ENCODE measurements at places on chromosomes 12 and 14.

DNA sequence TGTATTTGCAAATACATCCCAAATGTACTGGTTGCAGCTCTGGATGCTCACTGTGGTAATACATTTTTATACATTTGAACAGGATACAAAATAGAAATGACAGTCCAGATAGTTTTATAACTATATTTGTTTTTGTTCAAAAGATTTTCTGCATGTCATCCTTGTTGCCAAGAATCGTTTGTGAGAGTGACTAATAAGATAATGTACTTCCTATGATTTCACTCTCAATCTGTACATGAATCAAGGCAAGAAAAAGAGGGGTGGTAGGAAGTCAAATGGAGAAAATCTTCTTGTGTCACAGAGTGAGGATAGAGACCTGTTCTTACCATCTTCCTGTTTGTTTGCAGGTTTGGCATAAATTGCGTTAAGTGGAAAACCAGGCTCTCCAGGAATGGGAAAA, 13.9 kb downstream of the ARPC3 start:
- DNase-seq: no peak

- no peak for DNase-seq
These were observed 8.7 kb downstream of the DNAI7 start for GRCh38 chr12:25186038-25186787.

- DNase-seq: no peak
These were observed 122.4 kb downstream of the SLC25A47 start for GRCh38 chr14:100445436-100446088.

GRCh38 chr14:46404865-46405811, 246.4 kb downstream of the RPL10L start:
- DNase-seq: no peak

GRCh38 chr12:4307593-4308333, 13.2 kb upstream of the TIGAR start:
- no peak for DNase-seq

DNA sequence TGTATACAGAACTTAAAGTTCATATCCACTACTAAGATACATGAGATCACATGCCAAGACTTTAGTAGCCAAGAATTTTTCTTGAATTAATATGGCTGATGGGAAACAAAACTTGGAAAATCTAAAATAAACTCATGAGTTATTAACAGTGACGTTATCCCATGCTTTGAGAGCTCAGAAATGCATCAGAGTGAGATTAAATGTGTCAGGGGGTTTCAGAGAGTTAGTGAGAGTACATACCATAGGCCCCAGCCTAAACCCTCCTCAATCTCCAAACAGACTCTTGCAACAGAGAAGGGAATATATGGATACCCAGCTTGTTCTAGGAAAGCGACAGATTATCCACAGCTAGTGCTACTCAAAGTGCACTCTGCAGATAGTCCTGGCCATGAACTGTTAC, 19.3 kb downstream of the SLC35F4 start:
- no peak for DNase-seq

GRCh38 chr12:46786774-46787173, 39.0 kb downstream of the SLC38A4 start:
- no peak for DNase-seq

GRCh38 chr14:21874167-21874566, 200.5 kb upstream of the OR4E1 start:
- no peak for DNase-seq

- DNase-seq: no peak
These were observed 37.0 kb downstream of the FIGNL2 start for GRCh38 chr12:51811203-51812202.

- no peak for DNase-seq
These were observed 40.0 kb downstream of the SCN8A start for GRCh38 chr12:51630986-51631385.

DNA sequence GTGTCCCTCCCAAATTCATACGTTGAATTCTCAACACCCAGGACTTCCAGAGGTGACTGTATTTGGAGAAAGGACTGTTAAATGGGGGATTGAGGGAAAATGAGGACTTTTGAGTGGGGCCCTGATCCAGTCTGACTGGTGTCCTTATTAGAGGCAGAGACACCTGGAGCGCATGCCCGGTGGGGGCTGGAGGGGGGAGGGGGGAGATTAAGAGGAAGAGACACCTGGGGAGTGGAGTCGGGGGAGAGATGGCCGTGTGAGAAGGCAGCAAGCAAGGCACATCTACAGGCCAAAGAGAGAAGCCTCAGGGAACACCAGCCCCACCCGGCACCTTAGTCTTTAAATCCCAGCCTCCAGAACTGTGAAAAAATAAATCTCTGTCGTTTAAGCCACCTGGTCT, 209.7 kb downstream of the SLC41A2 start:
- no peak for DNase-seq

DNA sequence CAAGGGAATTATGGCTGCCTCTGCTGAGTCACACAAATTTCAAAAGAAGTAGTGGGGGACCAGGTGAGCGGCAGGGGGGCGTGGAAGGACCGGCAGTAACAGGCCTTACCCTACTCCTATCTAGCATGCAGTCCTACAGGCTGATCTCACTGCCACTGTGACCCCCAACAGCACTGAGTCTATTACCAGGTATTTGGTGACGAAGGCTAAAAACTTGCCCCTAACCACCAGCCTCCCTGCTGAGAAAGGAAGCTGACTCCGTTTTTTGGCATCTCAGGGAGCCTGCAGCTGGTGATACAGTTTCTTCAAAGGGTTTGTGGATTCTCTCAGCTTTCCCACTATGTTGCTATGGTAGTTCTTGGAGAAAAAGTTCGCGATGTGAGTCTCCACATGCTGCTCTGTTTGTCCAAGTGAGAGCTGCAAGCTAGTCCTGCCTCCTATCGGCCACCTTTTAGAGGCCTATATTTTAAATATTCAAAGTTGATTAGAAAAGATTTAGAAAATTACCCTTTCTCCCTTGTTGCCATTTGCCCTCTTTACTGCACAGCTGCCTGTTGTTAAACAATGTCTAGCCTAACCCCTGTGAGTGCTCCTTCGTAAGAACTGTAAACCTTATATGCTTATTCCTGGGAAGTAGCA, 57.1 kb upstream of the SLCO1B1 start:
- DNase-seq: no peak

- DNase-seq: no peak
These were observed 12.8 kb downstream of the BDKRB2 start for GRCh38 chr14:96217376-96217913.

DNA sequence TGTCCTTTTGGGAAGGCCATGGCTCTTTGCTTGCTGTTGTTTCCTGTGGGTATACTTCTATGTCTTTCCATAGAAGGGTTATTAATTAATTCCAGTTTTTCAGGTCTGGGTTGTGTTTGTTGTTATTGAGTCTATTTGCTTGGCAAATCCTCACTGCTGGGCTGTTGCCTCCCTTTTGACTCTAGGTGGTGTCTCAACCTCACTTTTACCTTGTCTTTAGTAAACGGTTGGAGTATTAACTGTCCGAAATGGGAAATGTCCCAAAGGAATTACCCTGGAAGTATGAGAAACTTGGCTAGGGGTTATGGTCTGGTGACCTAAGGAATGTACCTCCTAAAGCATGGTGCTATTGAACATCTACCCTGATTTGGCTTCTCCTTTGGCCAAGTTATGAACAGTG, 16.7 kb downstream of the PRH1 start:
- DNase-seq: no peak

GRCh38 chr12:52197371-52198231, 5.8 kb upstream of the KRT80 start:
- DNase-seq: no peak

DNA sequence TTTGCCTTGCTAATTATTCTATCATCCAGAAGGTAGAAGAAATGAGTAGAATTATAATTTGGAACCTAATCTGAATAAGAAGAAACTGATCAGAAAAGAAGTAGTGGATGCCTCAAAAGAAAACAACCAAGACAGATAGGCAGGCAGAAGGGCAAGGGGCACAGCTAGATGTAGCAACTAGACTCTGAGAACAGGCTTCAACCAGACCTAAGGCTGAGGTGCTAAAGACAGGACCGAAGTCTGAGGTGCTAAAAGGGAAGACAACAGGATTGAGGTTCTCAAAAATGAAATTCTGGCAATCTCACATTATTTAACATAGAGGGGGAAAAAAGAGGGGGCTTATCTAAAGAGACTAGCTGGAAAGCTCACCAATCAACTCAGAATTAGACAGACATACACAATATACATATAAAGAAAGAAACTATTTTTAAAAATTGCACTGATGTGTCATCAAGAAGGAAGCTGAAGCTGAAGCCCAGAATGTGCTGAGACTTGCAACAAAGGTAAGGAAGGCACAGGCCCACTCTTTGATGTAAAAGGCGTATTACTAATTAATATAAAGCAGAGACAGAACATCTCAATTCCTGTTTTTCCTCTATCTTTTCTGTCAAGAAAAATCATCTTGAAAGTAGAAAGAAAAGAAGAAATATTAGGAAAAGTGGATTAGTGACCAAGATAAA, 43.8 kb upstream of the CSRNP2 start:
- no peak for DNase-seq

DNA sequence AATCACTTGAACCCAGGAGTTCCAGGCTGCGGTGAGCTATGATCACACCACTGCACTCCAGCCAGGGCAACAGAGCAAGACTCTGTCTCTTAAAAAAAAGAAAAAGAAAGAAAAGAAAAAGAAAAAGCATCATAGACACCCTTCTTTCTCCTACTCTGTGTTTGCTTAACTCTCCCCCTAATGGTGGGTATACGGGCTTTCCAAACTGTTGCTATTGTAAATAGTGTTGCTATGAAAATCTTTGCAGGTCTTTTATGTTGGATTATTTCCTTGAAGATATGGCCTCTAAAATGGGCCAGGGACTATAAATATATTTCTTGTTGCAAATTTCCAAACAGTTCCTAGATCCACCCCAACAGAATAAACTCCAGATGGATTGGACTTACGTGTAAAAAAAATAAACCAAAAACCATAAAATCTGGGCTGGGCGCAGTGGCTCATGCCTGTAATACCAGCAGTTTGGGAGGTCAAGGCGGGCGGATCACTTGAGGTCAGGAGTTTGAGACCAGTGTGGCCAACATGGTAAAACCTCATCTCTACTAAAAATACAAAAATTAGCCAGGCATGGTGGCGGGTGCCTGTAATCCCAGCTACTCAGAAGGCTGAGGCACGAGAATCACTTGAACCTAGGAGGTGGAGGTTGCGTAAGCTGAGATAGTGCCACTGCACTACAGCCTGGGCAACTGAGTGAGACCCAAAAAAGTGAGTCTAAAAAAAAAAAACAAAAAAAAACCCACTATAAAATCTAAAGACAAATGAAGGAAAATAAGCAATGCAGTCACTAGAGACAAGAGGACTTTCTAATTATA, 25.9 kb downstream of the NFKBIA start:
- DNase-seq: no peak

GRCh38 chr12:122096014-122096413, 17.5 kb downstream of the MLXIP start:
- DNase-seq: no peak

- DNase-seq: peak; percentile 57
These were observed at the start of gene SLC6A15 for GRCh38 chr12:84912198-84913128. SLC6A15 (minus strand) TSS chr12:84912799; CDS start chr12:84892120, 20,679 bp downstream.

DNA sequence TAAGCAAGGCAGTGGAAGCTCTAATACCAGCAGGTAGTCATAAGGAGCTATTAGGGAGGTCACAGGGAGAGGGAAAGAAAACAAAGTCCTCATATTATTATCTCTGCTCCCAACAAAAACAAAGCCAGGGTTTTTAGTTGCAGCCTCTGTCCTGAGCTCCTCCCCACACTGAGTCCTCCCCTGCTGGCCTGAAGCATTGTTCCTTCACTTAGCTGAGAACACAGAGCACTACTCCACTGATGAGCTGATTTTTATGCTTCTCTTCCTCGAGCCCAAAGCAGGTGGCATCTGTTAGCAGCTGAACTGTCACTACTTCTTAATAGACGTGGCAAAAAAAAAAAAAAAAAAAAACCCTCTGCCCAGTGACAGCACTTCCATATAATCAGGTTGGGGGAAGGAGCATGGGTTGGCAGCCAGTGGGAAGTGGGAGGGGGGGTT, 10.5 kb upstream of the STAC3 start:
- DNase-seq: no peak

DNA sequence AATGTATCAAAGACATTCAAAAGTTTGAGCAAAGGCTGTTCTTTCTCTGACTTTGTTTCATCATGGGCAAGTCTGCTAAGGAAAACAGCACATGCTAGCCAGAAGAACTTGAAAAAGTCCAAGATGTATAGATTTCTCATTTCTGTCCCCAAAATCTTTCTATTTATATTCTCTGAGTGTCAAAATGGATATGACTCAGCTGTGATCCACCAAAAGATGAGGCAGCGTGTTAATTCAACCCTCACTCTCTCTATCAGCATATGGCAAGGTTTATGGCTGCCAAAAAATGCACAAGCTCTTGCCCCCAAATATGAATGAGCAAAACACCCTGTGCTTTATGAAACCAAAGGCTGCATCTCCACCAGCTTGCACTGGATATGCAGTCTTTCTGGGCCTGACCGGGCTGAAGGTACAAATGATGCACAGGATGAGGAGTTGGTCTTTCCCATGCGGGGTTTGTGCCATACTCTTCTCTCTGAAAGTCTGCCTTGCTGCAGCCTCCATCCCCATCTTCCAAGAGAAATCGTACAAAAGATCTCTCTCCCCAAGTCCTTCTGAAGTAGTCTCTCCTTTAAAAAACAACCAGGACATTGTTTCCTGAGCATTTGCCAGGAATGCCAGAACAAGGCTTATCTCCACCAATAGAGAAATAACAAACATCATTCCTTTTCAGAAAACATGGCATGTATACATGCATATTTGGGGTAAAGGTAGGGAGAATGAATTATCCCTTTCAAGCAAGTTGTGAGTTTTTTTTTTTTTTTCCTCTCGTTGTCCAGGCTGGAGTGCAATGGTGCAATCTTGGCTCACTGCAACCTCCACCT, 203.4 kb downstream of the TMX1 start:
- peak; percentile 20 for DNase-seq

- DNase-seq: no peak
These were observed 53.0 kb downstream of the TRIM9 start for GRCh38 chr14:51041883-51042282.

DNA sequence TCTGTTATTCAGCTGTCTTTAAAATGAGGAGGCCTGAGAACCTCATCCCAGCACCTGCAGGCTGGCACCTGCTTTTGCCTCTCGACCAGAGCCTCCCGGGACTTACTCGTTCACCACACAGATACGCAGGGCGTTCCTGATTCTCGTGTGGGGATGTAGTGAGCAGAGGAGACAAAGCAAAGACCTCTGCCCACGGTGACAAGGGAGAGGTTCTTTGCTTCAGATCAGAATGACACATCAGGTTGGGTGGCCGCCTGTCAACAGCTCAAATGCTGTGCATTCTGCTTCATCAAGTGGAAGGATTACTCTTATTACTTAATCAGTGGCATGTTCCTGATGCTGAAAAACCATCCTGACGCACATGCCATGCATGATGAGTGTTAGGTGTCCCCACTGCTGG, 24.4 kb downstream of the DEGS2 start:
- DNase-seq: no peak

GRCh38 chr12:1800401-1801302, 19.7 kb upstream of the LRTM2 start:
- DNase-seq: no peak
